ENCODE measurements at places on chromosomes 2 and 18.

DNA sequence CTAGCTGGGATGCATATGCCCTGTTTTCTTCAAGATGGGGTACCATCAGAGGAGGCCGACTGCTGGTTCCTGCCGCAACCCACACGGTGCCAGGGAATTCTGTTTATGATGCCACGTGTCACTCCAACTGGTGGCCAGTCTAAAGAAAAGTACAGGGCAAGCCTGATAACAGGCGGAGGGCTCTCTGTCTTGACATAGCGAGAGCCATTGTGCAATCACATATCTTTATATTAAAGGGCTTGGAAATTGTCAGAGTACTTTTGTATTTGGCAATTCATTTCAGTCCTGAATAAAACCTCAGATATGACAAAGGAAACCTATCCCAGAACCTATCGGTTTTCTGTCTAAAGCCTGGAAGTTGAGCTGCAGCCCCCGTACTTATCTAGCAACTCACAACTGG, 768.4 kb downstream of the TDRD15 start:
- DNase-seq: no peak

DNA sequence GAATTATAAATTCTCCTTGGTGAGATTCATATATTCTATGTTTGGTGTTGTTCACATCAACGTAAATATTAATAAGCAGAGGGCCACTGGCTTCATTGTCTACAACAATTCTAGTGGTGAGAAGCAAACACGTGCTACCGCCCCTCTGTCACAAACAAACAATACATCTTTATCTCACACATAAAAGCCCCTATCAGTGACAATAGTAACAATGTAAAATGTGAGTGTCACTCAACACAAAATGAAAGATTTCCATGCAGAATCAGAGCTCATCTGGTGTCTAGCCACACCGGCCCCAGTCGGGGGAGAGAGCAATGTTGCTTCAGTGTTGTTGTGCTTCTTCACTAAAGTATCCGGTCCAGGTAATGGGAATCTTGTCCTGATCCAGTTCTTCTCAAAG, 932.6 kb downstream of the SOCS6 start:
- no peak for DNase-seq

DNA sequence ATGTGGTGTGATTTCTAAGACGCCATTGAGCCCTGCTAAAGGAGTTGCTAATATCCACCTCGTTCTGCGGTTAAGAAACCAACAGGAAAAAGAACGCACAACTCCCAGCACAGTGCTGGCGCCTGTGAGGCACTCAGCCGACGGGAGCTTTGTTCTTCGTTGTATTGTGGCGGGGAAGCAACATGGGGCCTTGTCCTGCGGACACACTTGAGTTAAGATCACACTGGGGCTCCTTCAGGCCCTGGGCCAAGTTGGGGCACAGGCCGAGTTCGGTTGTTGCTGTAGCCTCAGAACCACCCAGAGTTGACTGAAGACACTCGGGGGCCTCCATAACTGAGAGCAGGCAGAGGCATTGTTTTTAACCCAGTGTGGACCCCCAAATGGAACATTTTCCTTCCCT, 30.6 kb upstream of the CD8A start:
- DNase-seq: no peak

- no peak for DNase-seq
Observed at GRCh38 chr2:120346026-120346666, at the start of gene INHBB. INHBB (plus strand) TSS chr2:120346136; CDS start chr2:120346189, 53 bp downstream.

- no peak for DNase-seq
Observed at GRCh38 chr2:102022884-102023539, 31.3 kb downstream of the IL1R2 start.

GRCh38 chr2:10591207-10591606, 98.6 kb downstream of the NOL10 start:
- DNase-seq: no peak

DNA sequence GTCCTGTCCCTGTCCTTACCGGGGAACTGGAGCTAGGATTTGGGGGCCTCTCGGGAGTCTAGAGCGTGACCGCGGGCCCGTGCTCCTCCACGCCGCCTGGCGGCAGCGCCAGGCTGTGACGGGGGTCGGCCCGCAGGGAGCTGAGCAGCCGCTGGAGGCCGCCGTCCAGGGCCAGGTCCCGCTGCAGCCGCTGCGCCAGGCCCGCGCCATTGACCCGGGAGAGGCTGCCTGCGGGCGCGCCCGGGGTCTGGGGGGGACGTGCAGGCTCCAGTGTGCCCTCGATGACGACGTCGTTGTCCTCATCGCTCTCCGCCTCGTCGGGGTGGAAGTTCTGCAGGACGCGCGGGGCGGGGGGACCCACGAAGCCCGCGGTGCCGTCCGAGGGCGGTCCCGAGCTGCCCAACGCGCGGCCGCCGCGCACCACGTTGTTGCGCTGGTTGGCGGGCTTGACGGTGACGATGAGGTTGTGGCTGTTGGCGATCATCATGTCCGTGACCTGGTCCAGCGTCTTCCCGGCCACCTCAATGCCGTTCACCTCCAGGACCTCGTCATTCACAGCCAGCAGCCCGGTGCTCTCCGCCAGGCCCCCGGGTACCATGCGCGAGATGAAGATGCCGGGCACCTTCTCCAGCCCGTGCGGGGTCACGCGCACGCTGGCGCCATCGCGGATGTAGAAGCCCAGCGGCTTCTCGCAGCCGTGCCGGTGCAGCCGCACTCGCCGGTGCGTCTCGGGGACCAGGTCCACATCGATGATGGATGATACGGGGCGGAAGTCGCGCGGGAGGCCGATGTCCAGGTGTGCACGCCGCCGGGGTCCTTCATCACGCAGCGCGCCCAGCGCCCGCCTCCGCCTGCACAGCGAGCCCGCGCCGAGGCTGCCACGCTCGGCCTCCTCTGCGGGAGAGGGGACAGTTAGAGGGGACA, 50.9 kb downstream of the ADNP2 start:
- DNase-seq: no peak

- DNase-seq: no peak
Observed at GRCh38 chr2:129780316-129781270, 198.9 kb upstream of the RAB6C start.

DNA sequence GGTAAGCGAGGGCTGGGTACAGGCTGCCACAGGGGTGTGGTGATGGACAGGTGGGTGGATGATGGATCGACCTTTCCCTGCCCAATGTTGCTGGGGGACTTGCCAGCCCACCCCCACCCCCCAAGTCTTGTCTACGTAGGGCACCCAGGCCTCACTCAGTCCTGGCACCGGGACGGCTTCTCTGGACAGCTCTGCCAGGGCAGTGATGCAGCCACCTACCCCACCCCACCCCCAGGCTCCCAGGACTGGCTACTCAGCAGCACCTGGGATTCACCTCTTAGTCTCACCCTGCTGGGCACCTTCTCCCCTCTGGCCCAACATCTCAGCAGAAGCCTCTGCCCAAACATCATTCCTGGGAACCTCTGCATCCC, 55.7 kb downstream of the ANKMY1 start:
- no peak for DNase-seq
